ENCODE measurements at places on chromosomes 16 and 17.

DNA sequence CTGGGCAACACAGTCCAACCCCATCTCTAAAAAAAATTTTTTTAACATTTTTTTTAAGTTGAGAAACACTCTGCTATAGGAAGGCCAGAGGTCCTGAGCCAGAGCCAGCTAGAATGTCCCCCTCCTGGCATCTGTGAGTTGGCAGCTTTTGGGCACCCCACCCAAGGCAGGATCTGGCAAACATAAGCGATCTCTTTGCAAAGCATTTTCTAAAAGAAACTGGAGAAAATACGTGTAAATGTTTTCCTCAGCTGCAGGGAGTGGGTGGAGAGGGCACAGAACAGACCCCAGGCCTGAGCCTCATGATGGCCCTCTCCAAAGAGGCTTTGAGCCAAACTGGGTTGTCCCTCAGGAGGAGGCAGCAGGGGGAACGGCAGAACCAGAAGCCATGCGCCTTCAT lies 11.7 kb downstream of the CAVIN1 start:
- DNase-seq = peak; percentile 41

DNA sequence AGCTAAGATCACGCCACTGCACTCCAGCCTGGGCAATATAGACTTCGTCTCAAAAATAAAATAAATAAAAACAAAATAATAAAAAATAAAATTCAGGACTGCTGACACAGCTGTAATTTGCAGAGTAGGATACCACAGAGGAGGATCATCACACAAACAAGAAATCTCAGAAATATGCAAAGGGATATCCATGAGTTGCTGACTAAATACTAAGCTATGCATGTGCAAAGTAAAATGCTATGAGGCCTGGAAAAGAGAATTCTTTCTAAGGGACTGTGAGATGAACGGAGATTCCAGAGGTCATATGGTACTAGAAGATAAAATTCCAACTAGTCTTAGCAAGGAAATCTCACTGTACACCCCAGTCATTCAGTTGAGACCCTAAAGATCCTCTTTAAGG lies 74.8 kb downstream of the SLC39A11 start:
- DNase-seq = no peak

- no peak for DNase-seq
Measured at GRCh38 chr17:40621578-40621977, 26.0 kb downstream of the SMARCE1 start.

- DNase-seq = no peak
Measured at GRCh38 chr16:1903845-1904840, 14.1 kb downstream of the HS3ST6 start.

- DNase-seq = no peak
Measured at GRCh38 chr16:30443631-30444030, 2.0 kb downstream of the SEPHS2 start.

- peak; percentile 76 for DNase-seq
Measured at GRCh38 chr16:4053301-4053845, 62.9 kb downstream of the ADCY9 start.

DNA sequence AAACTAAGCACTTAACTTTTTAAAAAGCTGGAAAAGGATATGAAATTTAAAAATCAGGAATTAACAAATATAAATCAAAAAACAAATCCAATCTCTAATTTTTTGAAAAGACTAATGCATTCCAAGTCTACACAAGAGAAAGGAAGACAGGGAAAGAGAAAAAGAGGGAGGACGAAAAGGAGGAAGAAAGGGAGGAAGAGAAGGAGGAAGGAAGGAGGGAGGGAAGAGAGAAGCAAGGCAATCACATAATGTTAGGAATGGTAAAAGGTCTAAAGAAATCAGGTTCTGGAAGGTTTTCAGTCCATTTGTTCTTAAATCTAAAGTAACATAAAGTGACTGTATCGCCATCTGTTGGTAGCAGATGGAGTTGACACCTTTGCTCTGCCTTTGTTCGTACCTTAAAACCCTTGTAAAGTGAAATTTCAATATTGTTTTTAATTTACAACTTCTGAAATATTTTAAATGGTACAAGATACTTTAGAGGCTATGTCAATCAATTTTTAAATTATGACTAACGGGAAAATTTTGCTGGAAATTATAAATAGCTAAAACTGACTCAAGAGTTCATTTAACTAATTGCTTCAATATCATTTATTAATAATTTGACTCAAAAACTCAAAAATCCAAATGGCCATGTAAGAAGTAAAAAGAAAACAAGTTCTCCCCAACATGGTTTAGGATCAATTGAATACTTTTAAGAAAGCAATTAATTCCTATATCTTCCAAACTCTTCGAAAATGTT lies 20.4 kb upstream of the CDYL2 start:
- peak; percentile 80 for DNase-seq

DNA sequence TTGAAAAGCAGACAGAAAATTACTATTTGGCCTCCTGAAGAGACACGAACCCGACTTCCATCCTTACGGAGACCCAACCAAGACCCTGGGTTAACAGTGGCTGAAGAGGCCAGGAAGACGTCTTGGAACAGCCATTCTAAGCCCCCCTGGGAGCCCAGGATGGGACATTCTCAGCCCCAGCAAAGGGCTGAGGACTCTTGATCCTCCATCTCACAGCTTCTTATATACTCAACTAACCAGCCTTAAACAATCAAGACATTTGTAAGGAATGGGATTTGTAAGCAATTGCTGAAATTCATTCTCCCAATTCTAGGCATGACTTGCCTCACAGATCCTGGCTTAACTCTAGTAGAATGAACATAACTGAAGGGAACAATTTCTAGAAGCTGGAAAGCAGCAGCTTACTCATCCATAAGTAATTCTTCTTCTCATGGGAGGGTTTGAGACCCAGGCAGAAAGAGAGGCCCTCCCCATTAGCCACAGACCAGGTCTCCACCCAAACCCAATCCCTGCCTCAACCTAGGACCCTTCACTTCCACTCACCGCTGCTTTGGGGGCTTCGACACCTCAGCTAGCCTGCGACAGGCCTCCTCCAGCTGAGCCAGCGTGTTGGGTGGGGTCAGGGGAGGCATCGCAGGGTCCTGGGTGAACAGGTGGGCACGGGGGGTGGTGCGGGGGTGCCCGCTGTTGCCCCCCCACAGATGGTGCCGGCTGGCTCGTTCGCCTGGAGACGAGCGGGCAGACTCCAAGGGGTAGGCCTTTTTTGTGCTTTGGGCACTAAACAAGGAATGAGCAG lies 25.5 kb downstream of the AXIN2 start:
- DNase-seq = no peak

DNA sequence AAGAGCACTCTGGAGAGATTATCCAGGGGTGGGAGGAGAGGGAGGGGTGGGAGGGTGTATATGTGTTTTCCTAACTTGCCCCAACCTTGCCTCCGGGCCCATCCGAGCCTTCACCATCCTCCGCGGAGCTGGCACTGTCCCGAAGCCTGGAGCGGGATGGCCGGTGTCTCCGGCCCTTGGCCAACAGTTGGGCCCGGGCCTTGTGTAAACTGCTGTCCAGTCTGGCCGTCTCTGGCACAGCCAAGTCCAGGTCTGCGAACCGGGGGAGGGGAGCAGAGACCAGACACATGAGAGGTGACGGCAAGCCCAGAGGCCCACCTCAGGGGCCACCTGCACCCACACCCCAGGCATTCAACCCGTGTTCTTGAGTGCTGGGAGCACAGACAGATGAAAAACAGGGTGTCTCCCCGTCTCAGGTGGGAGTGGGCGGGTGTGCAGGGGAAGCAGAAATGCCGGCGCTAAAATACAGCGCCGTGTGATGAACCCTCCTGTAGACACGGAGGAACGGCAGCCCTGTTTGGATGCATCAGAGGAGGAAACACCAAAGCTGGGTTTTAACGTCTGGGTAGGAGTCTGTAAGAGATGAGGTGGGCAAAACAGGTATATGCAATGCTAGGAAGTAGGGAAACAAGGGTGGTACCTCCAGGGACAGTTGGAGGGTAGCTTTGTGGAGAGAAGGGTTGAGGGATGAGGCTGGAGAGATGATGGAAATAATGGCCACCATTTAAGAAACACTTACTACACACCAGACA lies 11.7 kb downstream of the SAMD14 start:
- DNase-seq = no peak
